ENCODE measurements at places on chromosomes 7 and 10.
A peak's percentile ranks its signal among the peaks of the same experiment; 100 is the strongest.

- no peak for DNase-seq
Measured at GRCh38 chr7:17392846-17393245, 94.4 kb downstream of the AHR start.

- DNase-seq = no peak
Measured at GRCh38 chr7:41809940-41810576, 107.2 kb upstream of the INHBA start.

DNA sequence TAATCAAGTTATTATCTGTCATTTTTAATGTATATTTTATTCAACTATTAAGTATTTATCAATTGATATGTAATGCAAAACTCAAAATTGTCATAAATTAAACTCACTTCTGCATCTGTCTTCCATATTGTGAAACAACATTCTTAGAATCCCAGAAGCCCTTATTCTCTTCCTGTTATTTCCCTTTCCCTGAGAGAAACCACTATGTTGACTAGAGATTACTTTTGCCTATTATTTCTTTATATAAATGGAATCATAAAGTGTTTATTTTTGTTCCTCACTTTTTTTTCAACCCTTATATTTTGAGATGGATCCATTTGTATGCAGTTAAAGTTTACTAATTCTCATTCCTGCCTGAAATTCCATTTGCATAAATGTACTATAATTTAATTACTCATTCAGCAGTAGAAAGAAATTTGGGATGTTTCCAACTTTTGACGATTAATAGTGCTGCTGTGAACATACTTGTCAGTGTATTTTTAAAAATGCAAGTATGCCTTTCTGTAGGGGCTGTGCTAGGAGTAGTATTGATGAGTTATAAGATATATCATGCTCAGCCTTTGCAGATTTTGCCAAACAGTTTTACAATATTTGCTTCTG is 211.2 kb downstream of the SEMA3D start:
- no peak for DNase-seq

DNA sequence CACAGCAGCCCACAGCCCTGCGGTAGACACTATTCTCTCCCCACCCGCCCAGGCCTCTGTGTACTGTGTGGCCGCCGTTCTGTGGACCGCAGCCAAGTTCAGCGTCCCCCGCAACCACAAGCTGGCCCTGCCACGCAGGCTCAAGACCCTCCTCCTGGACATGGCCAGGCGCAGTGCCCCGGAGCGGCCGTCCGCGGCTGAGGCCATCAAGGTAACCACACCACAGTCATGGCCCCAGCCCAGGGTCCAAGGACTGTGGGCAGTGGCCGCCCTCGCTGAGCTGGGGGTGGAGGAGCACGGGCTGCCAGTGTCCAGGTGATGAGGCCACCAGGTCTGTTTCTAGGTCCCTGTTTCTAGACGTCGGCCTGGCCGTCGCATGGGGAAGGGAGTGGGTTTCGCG is 34.4 kb upstream of the UTF1 start:
- no peak for DNase-seq

DNA sequence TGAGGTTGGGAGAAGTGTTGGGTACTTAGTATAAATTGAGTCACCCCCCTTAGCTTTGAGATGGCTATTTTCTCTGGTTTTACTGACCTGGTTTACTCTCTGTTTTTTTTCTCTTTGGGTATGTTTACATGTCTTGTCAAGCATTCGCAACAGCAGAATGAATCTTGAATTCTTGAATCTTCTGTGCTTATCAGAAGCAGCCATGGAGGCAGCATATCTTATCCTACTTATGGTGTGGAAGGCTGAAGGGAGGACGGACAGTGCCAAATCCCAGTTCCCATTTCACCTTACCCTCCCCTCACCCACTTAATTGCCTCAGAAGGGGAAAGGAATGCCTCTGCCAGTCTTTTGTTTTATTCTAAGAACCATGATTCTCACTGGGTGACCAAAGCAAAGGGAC is 3.7 kb downstream of the SND1 start:
- no peak for DNase-seq

DNA sequence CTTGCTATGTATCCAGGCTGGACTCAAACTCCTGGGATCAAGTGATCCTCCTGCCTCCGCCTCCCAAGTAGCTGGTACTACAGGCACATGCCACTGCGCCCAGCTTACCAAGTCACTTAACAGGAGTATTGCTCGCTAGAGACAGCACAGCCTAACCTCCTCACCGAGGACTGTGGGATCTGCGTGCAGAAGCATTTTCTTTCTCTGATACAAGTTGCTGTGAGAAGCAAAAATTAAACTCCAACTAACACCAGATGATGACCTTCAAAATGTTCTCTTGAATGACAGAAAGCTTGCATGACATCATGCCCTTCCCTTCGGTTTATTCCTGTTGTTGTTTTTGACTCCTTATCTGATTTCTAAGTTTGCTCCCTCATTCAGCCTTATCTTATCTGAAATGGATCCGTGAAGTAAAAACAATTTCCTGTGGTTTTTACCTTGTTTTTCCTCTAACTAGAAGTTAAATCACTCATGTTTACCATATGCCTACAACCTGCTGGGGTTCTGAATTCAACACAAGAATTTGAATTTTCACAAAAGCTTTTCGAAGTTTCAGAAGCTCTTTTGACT is 94.4 kb upstream of the KIF5B start:
- DNase-seq = no peak

DNA sequence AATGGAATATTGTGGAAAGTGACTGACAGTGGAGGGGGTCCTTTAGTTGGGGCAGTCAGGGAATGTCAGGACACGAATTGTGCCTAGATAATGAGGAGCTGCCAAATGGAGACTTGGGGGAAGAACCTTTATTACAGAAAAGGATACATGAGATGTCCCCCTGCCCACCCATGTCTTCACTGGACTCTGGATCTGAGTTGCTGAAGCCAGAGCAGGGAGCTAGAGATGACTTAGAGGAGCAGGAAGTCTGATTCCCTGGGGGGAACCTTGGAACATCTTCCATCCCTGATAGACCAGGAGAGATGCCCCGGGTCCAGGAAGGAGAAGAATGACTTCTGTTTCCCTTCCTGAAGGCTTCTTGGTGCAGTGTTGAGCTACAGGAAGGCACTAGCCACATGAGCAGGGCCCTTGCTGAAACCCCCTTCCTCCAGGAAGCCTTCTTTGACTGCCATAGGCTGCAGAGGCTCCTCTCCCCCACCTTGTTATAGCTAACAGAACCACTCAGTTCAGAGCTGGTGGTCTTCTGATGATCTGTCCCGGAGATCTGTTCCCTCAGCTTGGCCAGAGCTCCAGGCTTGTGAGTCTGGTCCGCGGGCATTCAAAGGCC is 747 bp upstream of the NEURL1 start:
- no peak for DNase-seq

DNA sequence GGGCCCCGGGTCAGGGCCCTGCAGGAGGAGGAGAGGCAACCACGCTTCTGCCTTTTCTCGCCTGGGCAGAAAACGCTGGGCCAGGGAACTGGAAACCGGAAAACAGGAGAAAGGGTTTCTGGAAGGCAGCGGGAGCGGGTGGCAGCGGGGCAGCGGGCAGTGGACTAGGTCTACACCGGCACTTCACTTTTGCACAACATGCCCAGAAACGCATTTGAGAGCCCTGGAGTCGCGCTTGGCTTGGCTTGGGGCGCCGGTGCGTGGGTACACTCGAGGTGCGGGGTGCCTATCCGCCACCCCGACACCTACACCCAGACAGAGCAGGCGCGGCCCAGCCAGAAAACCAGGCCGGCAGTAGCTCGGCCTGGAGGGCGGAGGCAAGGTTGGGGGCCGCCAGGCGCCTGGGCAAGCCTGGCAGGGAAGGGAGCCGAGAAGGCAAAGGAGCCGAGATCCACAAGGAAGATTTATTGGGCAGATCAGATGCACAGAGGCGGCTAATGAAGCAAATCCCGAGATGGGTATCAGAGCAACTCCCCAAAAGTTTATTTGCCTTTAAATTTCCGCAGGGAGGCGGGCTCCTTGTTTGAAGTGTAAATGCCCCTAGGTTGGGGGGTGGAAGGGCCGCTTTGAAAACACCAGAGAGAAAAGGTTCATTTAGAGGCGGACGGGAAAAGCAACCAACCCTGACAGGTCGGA is 3.2 kb upstream of the PAX2 start:
- no peak for DNase-seq

- DNase-seq = peak; percentile 24
Measured at GRCh38 chr7:29102558-29103151, 43.7 kb downstream of the CPVL start.

DNA sequence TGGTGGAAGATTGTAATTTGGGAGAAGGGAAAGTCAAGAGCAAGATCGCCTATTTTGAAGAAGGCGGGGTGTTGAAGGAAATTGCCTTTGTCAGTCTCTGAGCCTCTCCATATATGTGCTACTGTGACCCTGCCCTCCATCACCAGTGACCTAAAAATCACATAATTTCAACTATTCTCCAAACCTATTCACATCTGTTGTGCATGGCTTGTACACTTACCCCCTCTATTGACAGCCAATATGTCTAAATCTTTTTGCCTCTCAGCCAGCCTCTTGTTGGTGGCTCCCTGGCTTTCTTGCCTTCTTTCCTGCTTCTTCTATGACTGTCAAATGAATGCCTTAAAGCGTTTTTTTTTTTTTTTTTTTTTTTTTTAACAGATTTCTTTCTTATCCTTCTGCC is 295.6 kb downstream of the AUTS2 start:
- peak; percentile 25 for DNase-seq

DNA sequence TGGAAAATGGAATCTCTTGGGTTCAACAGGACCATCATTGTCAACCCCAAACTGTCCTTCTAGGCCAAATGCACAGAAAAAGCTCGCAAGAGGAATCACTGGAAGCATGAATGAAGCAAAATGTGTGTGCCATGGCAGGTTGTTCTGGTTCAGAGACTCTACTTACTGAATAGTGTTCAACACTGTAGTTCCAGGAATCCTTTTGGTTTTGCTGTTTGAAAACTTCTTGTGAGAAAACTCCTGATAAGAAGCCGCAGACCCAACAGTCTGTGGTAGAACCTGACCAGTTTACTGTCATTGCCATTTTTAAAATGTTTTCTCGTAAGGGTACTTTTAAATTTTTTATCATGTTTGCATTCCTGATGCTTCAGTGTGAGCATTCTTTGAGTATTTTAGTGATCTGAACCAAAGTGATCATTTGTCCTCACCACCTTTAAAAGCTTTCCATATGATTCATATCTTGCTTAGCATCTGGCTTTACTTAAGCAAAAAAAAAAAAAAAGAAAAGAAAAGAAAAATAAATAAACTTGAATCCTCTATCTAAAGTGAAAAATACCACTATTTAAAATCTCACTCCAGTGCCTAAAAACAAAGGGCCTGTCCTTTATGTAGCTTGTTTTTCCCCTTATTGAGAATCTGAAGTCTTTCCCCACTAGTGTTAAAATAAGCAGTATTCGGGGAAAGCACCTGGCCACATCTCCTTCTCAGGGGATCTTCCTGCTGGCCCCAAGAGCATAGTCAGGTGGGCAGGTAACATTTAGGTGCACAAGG is 92.4 kb downstream of the WNT2 start:
- no peak for DNase-seq

GRCh38 chr10:74488907-74489306 is 337.5 kb upstream of the KAT6B start:
- no peak for DNase-seq

- DNase-seq = no peak
Measured at GRCh38 chr7:41824284-41824683, 121.4 kb upstream of the INHBA start.

DNA sequence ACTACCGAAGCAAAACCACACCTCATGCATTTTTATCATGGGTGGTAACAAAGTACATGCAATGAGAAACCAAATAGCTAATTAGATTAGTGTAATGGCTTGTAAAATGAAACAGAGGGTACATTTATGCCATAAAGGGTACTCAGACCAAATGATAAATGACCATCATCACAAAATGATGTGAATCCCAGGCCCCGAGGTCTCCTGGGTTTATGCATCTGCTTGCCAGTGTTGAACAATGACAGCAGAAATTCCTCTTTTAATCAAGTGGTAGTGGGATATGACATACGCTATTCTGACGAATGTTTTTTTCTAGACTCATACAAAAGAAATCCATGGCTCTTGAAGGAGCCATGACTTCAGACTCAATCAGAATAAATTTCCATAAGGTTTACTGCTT is 249.5 kb upstream of the SLC26A5 start:
- no peak for DNase-seq

- no peak for DNase-seq
Measured at GRCh38 chr10:85454386-85454785, 912.2 kb downstream of the GRID1 start.

DNA sequence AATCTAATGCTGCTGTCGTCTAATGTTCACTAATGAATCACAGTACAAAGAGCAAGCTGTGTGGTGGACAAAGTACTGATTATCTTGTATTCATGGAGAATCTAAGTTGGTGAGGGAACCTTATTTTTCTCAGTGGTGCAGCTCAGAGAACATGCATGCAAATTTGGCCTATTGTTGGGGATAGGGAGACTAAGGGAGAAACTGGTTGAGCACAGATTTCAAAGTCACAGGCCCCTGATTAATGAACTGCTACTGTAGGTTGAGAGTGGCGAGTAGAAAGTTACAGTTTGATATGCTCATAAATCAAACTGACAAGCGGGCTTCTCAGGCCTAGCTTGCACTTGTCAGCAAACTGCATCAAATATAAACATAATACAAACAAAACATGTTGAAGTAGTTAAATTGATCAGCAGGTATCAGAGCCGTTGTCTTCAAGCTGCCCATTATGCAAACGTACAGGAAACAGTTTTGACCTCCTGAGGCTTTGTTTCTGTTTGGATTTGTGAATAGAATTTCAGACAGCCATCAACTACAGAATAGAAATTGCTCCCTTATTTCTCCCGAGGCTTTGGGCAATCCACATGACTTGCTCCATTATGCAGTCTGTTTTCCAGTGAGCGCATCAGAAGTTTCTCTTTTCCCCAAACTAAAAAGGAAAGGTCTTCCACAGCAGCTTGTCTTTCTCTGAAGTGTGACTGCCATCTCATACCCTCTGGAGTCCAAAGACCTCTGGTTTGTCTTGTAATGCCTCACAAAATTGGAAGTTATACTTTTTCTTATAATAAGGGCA is 215.8 kb downstream of the FOXP2 start:
- DNase-seq = no peak

DNA sequence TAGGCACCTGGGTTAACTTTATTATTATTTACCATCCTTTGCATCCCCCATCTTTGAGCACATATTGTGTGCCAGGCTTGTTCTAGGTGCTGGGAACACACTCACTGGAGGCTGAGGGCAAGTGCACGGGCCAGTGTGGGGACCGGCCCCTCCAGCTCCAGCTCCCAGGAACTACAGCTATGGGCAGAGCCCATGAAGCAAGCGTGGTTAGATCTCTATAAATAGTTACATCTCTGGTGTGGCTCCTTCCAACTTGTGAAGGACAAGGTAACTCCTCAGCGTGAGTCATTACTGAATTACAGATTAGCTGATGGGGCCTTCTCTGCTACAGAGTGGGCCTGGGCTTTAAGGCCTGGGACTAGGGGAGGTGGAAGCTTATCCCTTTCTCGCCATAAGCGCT is 583.5 kb downstream of the SDK1 start:
- DNase-seq = no peak
